Endothelial cell (in vitro differentiated cells): ENCODE measurements at places on chromosomes 13 and 19. TPM values are rescaled to one million over a fixed set of nuclear protein-coding genes. Genes with fewer than 3 reads are reported as not detected.

GRCh38 chr19:49488046-49488862, 846 bp downstream of the RPL13A start:
- H3K36me3 ChIP-seq = peaks cover 38% of the 10 kb centered on the region
- peaks cover 22% of the 10 kb centered on the region for H3K4me1 ChIP-seq
- H3K27me3 ChIP-seq = peaks cover 24% of the 10 kb centered on the region
- H3K27ac ChIP-seq = peak overlapping the region; percentile 95

- no peak for DNase-seq
- H3K27me3 ChIP-seq = peaks cover 7% of the 10 kb centered on the region
- H3K4me1 ChIP-seq = peaks cover 17% of the 10 kb centered on the region
- H3K36me3 ChIP-seq = no peaks in the 10 kb centered on the region
- H3K4me3 ChIP-seq = no peak overlapping the region
Observed at GRCh38 chr13:44422755-44423643, 49.4 kb downstream of the SERP2 start.

DNA sequence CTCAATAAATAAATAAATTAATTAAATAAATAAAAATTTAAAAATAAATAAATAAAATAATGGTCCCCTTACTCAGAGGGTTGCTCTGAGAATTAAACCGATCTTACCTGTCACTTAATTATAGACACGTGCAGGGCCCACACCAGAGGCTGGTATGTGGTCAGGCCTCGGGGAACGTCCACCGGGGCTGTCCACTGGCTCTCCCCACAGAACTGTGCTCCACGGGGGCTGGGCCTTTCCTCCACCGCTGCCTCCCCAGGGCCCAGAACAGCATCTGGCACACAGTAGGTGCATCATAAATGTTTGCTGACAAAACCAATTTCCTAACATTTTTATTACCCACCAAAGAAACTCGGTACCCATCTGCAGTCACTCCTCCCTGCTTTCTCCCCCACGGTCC, 69.2 kb downstream of the CEBPG start:
- H3K4me1 ChIP-seq = no peaks in the 10 kb centered on the region
- H3K27me3 ChIP-seq = no peaks in the 10 kb centered on the region
- DNase-seq = no peak
- H3K27ac ChIP-seq = no peak overlapping the region

GRCh38 chr13:92827503-92827902, 399.1 kb upstream of the GPC6 start:
- H3K4me1 ChIP-seq = peaks cover 9% of the 10 kb centered on the region
- H3K4me3 ChIP-seq = no peak overlapping the region
- DNase-seq = no peak
- no peaks in the 10 kb centered on the region for H3K36me3 ChIP-seq

- no peak overlapping the region for H3K27ac ChIP-seq
- DNase-seq = no peak
- H3K36me3 ChIP-seq = peaks cover 3% of the 10 kb centered on the region
Observed at GRCh38 chr13:30718661-30719524, 16.4 kb upstream of the ALOX5AP start.

- no peak overlapping the region for H3K4me3 ChIP-seq
- peaks cover 2% of the 10 kb centered on the region for H3K27me3 ChIP-seq
- H3K36me3 ChIP-seq = no peaks in the 10 kb centered on the region
- no peak for DNase-seq
- H3K4me1 ChIP-seq = peaks cover 24% of the 10 kb centered on the region
- peak overlapping the region; percentile 84 for H3K27ac ChIP-seq
Observed at GRCh38 chr13:42283574-42283973, 11.6 kb downstream of the AKAP11 start.

GRCh38 chr19:30148039-30148790, 206.2 kb downstream of the URI1 start:
- no peaks in the 10 kb centered on the region for H3K27me3 ChIP-seq
- no peak overlapping the region for H3K4me3 ChIP-seq
- no peak overlapping the region for H3K27ac ChIP-seq
- H3K36me3 ChIP-seq = no peaks in the 10 kb centered on the region
- H3K4me1 ChIP-seq = peaks cover 9% of the 10 kb centered on the region

- no peak overlapping the region for H3K27ac ChIP-seq
- H3K27me3 ChIP-seq = no peaks in the 10 kb centered on the region
- no peaks in the 10 kb centered on the region for H3K4me1 ChIP-seq
- no peak for DNase-seq
Observed at GRCh38 chr13:94588541-94588940, 7.4 kb downstream of the TGDS start.

DNA sequence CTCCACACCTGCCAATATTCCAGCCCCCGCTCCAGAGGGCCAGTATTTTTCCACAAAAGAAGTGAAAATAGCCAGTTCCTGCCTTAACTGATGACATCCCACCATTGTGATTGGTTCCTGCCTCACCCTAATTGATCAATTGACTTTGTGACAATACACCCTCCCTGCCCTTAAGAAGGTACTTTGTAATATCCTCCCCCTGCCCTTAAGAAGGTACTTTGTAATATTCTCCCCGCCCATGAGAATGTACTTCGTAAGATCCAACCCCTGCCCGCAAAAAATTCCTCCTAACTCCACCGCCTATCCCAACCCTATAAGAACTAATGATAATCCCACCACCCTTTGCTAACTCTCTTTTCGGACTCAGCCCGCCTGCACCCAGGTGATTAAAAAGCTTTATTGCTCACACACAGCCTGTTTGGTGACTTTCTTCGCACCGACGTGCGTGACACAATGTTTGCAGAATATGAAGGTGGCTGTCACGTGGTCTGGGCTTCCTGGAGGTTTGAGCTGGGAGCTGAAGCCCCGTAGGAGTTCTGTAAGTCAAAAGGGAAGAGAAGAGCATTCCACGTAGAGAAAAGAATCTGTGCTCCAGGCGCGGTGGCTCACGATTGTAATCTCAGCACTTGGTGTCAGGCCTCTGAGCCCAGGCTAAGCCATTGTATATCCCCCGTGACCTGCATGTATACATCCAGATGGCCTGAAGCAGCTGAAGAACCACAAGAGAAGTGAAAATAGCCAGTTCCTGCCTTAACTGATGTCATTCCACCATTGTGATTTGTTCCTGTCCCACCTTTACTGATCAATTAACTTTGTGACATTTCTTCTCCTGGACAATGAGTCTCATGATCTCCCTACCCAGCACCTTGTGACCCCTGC, 6.2 kb upstream of the FUT3 start:
- peaks cover 6% of the 10 kb centered on the region for H3K4me1 ChIP-seq
- no peaks in the 10 kb centered on the region for H3K27me3 ChIP-seq
- H3K4me3 ChIP-seq = no peak overlapping the region
- H3K27ac ChIP-seq = no peak overlapping the region
- no peak for DNase-seq

DNA sequence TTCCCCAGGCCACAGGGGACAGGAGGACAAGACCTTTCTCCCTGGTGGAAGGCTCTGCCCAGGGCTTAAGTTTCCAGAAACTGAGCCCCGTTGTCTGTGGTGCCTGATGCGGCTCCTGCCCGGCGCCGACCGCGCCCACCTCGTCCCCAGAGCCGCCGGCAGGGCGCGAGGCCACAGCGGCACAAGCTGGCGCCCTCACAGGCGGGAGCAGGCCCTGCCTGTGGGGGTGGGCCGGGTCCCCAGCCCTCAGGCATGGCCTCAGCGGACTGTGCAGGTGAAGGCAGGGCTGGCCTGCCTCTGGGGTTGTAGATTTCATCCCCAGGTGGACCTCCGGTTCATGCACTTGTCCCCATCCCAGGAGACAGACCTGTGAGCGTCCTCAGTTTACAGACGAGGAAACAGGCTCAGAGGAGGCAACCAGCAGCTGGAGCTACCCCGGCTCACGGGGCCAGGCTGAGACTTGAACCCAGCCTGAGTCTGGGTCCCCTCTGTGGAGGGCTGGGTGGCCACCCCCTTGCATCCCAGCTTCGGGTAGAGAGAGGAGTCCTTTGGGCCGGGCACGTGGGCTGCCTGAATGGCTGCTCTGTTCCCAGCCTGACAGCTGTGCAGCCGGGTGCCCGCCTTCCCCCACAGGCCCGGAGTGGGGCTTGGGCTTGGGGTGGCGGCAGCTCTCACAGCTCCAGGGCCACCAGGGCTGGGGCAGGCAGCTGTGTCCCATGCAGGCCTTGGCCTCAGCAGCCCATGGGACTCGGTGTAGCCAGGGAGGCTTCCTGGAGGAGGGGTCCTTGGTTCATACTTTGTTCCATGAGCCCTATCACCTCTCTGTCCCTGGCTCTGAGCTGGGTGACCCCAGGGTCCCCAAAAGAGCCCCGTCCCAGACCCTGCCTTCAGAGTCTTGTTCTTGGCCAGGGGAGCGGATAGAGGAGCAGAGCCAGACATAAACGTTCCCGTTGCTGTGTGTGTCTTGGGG, 26.8 kb downstream of the PIAS4 start:
- no peak for DNase-seq
- no peaks in the 10 kb centered on the region for H3K36me3 ChIP-seq
- no peaks in the 10 kb centered on the region for H3K4me1 ChIP-seq
- peaks cover 6% of the 10 kb centered on the region for H3K27me3 ChIP-seq
- H3K27ac ChIP-seq = peak overlapping the region; percentile 57

GRCh38 chr13:40053401-40053800, 397.9 kb downstream of the COG6 start:
- peaks cover 6% of the 10 kb centered on the region for H3K4me1 ChIP-seq
- no peaks in the 10 kb centered on the region for H3K27me3 ChIP-seq
- no peaks in the 10 kb centered on the region for H3K36me3 ChIP-seq
- no peak overlapping the region for H3K4me3 ChIP-seq
- no peak for DNase-seq

DNA sequence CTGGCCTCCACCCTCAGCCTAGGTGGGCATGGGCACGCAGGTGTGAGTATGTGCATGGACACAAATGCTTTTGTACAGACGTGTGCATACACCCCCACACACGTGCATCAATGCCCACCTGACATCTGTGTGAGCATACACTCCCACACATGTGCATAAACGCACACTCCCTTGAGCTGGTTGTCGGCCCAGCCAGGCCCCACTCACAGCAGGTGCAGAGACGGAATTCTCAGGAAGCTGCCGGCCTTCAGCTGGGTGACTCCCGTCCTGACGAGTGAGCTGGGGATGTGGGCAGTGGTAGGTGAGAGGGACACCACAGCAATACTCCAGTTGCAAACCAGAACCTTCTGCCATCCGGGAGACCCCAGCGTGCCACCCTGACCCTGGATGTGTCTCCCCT, 1.0 kb downstream of the LGI4 start:
- no peak overlapping the region for H3K27ac ChIP-seq
- no peak overlapping the region for H3K4me3 ChIP-seq
- no peak for DNase-seq
- peaks cover 9% of the 10 kb centered on the region for H3K36me3 ChIP-seq
- H3K27me3 ChIP-seq = peaks cover 13% of the 10 kb centered on the region

DNA sequence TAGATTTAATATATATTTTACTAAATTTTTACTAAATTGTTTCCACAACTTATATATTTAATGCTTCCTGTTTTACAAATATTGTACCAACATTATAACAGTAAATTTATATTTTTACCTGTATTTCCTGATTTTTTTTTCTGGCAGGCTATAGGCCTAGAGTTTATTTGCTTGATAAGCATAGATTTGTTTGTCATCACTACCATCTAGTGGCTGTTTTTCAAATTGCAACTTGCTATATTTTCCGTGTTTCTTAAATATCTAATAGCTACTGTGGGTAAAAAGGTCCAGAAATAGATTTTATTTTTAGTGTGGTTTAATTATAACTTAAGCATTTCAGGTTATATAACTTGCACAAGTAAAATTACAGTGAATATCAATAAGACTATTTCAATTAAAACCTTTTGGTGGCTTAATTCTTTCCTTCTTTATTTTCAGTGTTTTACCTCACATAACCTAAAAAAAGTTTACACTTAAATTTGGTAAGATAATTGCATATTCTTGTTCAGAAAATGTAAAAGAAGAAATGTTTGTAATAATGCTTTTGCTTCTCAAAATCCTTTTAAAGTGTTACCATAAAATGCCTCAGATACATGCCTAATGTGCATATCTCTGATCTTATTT, 60.6 kb downstream of the NDFIP2 start:
- no peak overlapping the region for H3K27ac ChIP-seq
- H3K36me3 ChIP-seq = no peaks in the 10 kb centered on the region
- no peaks in the 10 kb centered on the region for H3K27me3 ChIP-seq
- no peak overlapping the region for H3K4me3 ChIP-seq
- H3K4me1 ChIP-seq = no peaks in the 10 kb centered on the region
- DNase-seq = peak; percentile 28

MARK4 gene
- 165 TPM for total RNA-seq

DPF1 gene
- total RNA-seq = 6.0 TPM

LILRB4 gene
- total RNA-seq = not detected

IZUMO2 gene
- total RNA-seq = not detected

SOHLH2 gene
- not detected for total RNA-seq

SYNGR4 gene
- total RNA-seq = not detected

OR7A5 gene
- total RNA-seq = not detected
